ENCODE measurements at places on chromosomes 12 and 14. TPM values are rescaled to one million over a fixed set of nuclear protein-coding genes. Genes with fewer than 3 reads are reported as not detected.

Gene RNU4-1
- total RNA-seq: 3,277 TPM

Gene CIROP
- not detected for total RNA-seq

Gene C12orf50
- 0.17 TPM for total RNA-seq

Gene FAM222A
- 2.8 TPM for total RNA-seq

Gene WIF1
- 0.42 TPM for total RNA-seq

Gene BDKRB1
- total RNA-seq: not detected

Gene IL31
- not detected for total RNA-seq

Gene HCAR1
- total RNA-seq: 0.07 TPM

Gene CLEC6A
- 0.17 TPM for total RNA-seq

Gene TPCN1
- 16.1 TPM for total RNA-seq

Gene MUCL1
- total RNA-seq: not detected

Gene TMEM106C
- 40.4 TPM for total RNA-seq

Gene B4GALNT1
- 2.6 TPM for total RNA-seq

Gene PTPRQ
- not detected for total RNA-seq

- H3K36me3 ChIP-seq: 0 out of 3 replicates have a peak, but pooled peaks cover 3% of the 10 kb centered on the region
- no peak overlapping the region for H3K4me3 ChIP-seq
- no peak for DNase-seq
- no peaks in the 10 kb centered on the region for H3K4me1 ChIP-seq
- no peaks in the 10 kb centered on the region for H3K27me3 ChIP-seq
Measured at GRCh38 chr14:96055753-96056508, 16.8 kb downstream of the C14orf132 start.

DNA sequence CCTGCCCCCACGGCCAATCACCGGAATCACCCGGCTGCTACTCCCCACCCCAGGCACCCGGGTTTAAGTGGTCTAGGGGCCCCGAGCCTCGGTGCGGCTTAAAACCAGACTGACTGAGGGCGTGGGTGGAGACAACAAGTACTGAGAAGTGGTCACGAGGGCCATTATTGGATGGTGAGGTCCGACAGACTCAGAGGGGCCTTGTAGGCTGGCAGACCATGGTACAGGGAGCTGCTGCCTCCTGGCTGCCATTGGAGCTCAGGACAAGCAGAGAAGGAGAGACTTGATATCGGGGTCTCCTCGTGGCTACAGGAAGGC lies 54.1 kb downstream of the FBRSL1 start:
- H3K27me3 ChIP-seq: peaks cover 33% of the 10 kb centered on the region
- H3K4me1 ChIP-seq: no peaks in the 10 kb centered on the region
- no peak for DNase-seq
- H3K27ac ChIP-seq: no peak overlapping the region
- H3K4me3 ChIP-seq: no peak overlapping the region
- no peaks in the 10 kb centered on the region for H3K36me3 ChIP-seq

DNA sequence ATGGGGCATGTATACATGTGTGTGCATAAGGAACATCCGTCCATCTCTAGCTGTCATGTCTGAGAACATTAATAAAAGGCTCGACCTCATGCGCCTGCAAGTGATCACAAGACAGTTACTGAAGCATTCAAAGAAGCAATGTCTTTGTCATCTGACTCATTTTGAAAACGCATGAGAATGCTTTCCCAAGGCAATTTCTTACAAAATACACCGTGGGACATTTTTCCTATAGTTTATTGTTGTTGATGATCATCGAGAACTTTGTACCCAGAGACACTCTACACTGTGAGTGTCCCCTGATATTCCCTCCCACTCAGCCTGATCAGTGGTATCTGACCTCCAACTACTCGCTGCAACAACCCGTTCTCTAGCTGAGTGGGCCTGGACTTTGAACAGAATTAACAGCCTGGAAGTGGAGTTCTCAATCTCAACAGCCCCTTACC lies 68.1 kb downstream of the ETV6 start:
- H3K4me3 ChIP-seq: no peak overlapping the region
- no peak overlapping the region for H3K27ac ChIP-seq
- no peak for DNase-seq
- H3K27me3 ChIP-seq: no peaks in the 10 kb centered on the region
- H3K36me3 ChIP-seq: no peaks in the 10 kb centered on the region

DNA sequence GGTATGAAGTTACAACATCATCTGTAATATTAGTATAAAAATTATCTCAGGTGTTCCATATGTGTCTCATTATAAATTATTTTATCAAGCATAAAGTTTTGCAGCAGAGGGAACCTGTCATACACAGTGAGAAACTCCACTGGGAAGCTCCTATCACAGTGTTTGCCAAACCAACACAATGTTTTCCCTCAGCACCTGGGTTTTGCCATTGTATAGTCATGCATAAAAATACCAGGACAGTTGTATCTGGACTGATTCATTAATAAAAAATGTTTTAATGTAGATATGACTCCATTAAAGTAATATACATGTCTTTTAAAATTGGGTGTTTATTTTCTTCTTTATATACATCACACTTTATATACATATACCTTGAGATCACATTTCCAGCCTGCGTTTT lies 56.6 kb downstream of the METTL25 start:
- no peaks in the 10 kb centered on the region for H3K4me1 ChIP-seq
- H3K27me3 ChIP-seq: no peaks in the 10 kb centered on the region
- no peak overlapping the region for H3K4me3 ChIP-seq
- no peaks in the 10 kb centered on the region for H3K36me3 ChIP-seq

- no peak overlapping the region for H3K27ac ChIP-seq
- H3K36me3 ChIP-seq: no peaks in the 10 kb centered on the region
- H3K27me3 ChIP-seq: no peaks in the 10 kb centered on the region
- no peak overlapping the region for H3K4me3 ChIP-seq
- no peak for DNase-seq
Measured at GRCh38 chr12:80498059-80498728, 54.2 kb downstream of the PTPRQ start.

DNA sequence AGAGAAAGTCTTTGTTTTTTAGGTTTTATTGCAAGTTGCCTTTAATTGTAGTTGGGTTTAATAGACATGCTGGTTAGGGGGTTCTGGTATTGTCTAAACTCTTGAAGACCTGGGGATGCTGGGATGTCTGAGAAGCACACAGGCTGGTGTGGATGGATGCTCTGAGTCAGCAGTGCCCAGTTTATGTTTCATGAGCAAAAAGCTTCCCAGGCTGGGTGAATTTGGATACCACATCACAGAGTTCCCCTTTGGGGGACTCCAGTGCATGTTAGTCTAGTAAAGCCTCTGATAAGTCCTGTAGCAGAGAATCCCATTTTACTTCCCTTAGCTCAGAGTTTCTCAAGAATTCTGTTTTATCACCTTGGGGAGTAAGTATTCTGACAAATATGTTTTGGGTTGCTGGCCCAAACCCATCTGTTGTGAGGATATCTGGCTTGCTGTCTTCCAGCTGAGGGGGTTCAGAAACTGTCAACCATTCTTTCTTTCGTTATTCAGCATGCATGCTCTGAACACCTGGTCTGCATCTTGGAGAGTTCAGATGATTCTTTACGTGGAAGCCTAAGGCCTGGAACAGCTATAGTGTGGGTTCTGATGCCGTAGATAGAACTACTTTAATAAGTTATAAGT lies 509.1 kb downstream of the VRK1 start:
- no peak overlapping the region for H3K27ac ChIP-seq
- no peaks in the 10 kb centered on the region for H3K27me3 ChIP-seq
- no peak overlapping the region for H3K4me3 ChIP-seq
- no peak for DNase-seq
- no peaks in the 10 kb centered on the region for H3K4me1 ChIP-seq

- no peaks in the 10 kb centered on the region for H3K36me3 ChIP-seq
- DNase-seq: no peak
- no peak overlapping the region for H3K27ac ChIP-seq
- H3K4me1 ChIP-seq: no peaks in the 10 kb centered on the region
- H3K4me3 ChIP-seq: no peak overlapping the region
Measured at GRCh38 chr14:58821421-58821820, 183.7 kb downstream of the DACT1 start.

GRCh38 chr12:20370866-20371519 lies 2.7 kb downstream of the PDE3A start:
- no peak for DNase-seq
- H3K27me3 ChIP-seq: peaks cover 2% of the 10 kb centered on the region
- no peak overlapping the region for H3K27ac ChIP-seq
- H3K36me3 ChIP-seq: no peaks in the 10 kb centered on the region

GRCh38 chr14:39431416-39432178 lies 636 bp downstream of the FBXO33 start:
- no peaks in the 10 kb centered on the region for H3K4me1 ChIP-seq
- peak; percentile 54 for DNase-seq
- H3K36me3 ChIP-seq: no peaks in the 10 kb centered on the region
- no peaks in the 10 kb centered on the region for H3K27me3 ChIP-seq

- H3K27me3 ChIP-seq: no peaks in the 10 kb centered on the region
- H3K27ac ChIP-seq: no peak overlapping the region
- peak; percentile 54 for DNase-seq
- H3K4me3 ChIP-seq: no peak overlapping the region
- no peaks in the 10 kb centered on the region for H3K36me3 ChIP-seq
- peaks cover 11% of the 10 kb centered on the region for H3K4me1 ChIP-seq
Measured at GRCh38 chr12:632102-632696, 31.0 kb downstream of the NINJ2 start.

GRCh38 chr12:99529966-99530365 lies 117.6 kb upstream of the GARIN6 start:
- no peak overlapping the region for H3K4me3 ChIP-seq
- H3K27ac ChIP-seq: no peak overlapping the region
- no peak for DNase-seq
- H3K27me3 ChIP-seq: no peaks in the 10 kb centered on the region

- H3K27me3 ChIP-seq: no peaks in the 10 kb centered on the region
- peaks cover 7% of the 10 kb centered on the region for H3K4me1 ChIP-seq
- H3K4me3 ChIP-seq: no peak overlapping the region
- no peak overlapping the region for H3K27ac ChIP-seq
- H3K36me3 ChIP-seq: peaks cover 10% of the 10 kb centered on the region
Measured at GRCh38 chr12:113582521-113583218, 111.0 kb upstream of the LHX5 start.

DNA sequence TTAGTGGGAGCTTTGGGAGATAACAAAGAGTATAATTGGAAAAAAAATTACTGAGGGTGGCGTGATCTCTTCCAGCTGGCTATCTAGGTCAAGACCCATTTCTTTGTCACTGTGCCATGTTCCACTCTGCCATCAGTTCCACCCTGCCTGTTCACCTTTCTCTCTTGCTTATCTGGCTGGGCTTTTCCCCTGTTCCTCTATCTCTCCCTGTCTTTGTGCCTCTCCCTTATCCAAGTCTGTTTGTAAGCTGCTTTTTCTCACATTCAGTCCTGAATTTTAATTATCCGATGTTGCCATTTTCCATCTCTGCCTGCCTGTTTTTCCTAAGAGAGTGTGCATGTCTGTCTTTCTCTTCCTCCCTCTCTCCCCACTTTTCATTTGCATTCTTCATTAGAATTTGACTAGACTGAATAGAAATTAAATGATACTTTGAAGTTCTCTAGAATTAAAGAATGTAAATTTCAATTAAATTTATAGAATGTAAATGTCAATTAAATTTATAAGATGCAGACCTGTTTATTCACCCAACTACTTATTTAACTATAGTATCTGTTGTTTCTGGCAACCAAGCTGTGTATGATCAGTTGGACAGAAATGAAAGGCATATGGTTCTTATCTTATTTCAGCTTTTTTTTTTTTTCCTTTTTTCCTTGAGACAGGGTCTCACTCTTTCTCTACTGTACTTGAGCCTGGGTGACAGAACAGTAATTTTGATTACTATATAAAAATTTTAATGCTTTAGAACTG lies 40.9 kb upstream of the A2ML1 start:
- no peaks in the 10 kb centered on the region for H3K27me3 ChIP-seq
- no peak overlapping the region for H3K27ac ChIP-seq
- no peaks in the 10 kb centered on the region for H3K4me1 ChIP-seq
- peak; percentile 15 for DNase-seq

- no peak overlapping the region for H3K4me3 ChIP-seq
- no peak overlapping the region for H3K27ac ChIP-seq
- H3K27me3 ChIP-seq: no peaks in the 10 kb centered on the region
- no peaks in the 10 kb centered on the region for H3K36me3 ChIP-seq
- no peaks in the 10 kb centered on the region for H3K4me1 ChIP-seq
Measured at GRCh38 chr12:72777806-72778205, 505.6 kb downstream of the TRHDE start.

- peaks cover 19% of the 10 kb centered on the region for H3K36me3 ChIP-seq
- no peak overlapping the region for H3K4me3 ChIP-seq
- no peaks in the 10 kb centered on the region for H3K27me3 ChIP-seq
- H3K27ac ChIP-seq: no peak overlapping the region
Measured at GRCh38 chr12:32864731-32865130, 31.8 kb downstream of the PKP2 start.

GRCh38 chr14:103180331-103180730 lies 57.1 kb downstream of the TNFAIP2 start:
- no peak overlapping the region for H3K27ac ChIP-seq
- H3K4me3 ChIP-seq: no peak overlapping the region
- H3K36me3 ChIP-seq: peaks cover 1% of the 10 kb centered on the region
- H3K4me1 ChIP-seq: no peaks in the 10 kb centered on the region

GRCh38 chr12:62268956-62269355 lies 8.8 kb downstream of the USP15 start:
- no peaks in the 10 kb centered on the region for H3K4me1 ChIP-seq
- no peak overlapping the region for H3K4me3 ChIP-seq
- no peak for DNase-seq
- H3K27ac ChIP-seq: no peak overlapping the region
- H3K36me3 ChIP-seq: no peaks in the 10 kb centered on the region

GRCh38 chr12:38783304-38783703 lies 122.1 kb downstream of the CPNE8 start:
- DNase-seq: no peak
- H3K4me1 ChIP-seq: no peaks in the 10 kb centered on the region
- H3K4me3 ChIP-seq: no peak overlapping the region
- no peak overlapping the region for H3K27ac ChIP-seq

GRCh38 chr12:3491938-3492792 lies 1.2 kb downstream of the PRMT8 start:
- peaks cover 55% of the 10 kb centered on the region for H3K27me3 ChIP-seq
- DNase-seq: peak; percentile 88
- H3K36me3 ChIP-seq: no peaks in the 10 kb centered on the region
- H3K27ac ChIP-seq: no peak overlapping the region
- H3K4me3 ChIP-seq: peak overlapping the region; percentile 57

- no peaks in the 10 kb centered on the region for H3K4me1 ChIP-seq
- H3K4me3 ChIP-seq: no peak overlapping the region
- no peak overlapping the region for H3K27ac ChIP-seq
- peaks cover 35% of the 10 kb centered on the region for H3K36me3 ChIP-seq
Measured at GRCh38 chr12:128789356-128789929, 34.3 kb downstream of the SLC15A4 start.

Measured in H9 (cell line).